Ovary (tissue), 10 donors: ENCODE measurements at places on chromosomes 5 and 9. TPM values are rescaled to one million over a fixed set of nuclear protein-coding genes. Genes with fewer than 3 reads are reported as not detected.

DNA sequence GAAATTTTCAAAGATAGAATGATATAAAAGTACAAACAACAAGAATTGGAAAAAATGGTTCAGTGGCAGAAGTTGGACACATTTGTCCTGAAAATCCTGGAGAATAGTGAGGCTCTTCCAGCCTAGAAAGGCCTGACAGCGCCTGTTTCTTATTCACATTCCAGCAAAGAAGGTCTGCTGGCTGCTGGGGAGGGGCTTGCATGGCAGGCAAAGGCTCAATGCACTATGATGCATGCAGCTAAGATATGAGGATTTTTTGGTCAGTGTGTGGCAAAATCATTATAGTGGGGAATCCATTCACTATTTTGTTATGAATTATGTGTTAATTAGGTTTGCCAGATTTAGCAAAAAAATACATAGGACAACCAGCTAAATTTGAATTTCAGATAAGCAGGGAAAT is 243.9 kb upstream of the SLC30A5 start:
- H3K27me3 ChIP-seq: no peaks in the 10 kb centered on the region
- no peak overlapping the region for H3K4me3 ChIP-seq
- DNase-seq: no peak
- H3K27ac ChIP-seq: no peak overlapping the region

Gene OGN
- total RNA-seq: 47.8 TPM

DNA sequence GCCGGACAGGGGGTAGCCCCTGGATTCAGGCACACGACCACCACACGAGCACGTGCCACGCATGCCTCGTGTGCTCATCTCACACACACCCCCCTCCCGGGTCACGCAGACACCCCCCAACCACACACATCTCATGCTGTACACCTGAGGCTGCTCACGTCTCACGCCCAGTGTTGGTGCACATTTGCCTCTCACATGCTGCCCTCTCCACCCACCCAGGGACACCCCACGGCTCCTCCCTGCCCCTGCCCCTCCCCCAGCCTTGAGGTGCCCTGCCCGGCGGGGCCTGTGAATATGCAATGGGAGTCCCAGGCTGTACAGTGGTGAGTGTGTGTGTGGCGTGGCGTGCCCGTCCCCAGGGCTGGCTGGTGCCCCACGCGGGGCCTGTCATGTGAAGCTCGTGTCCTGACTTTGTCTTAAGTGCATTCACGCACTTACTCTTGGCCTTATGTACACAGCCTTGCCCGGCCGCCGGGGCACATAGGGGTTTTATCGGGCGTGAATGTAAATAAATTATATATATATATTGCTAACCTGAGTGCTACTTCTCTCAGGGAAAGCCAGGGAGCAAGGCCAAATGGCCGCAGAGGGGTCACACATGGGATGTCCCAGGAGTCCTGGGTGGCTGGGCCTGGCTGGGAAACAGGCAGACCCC is 18.7 kb downstream of the HK3 start:
- H3K27ac ChIP-seq: no peak overlapping the region
- no peaks in the 10 kb centered on the region for H3K4me1 ChIP-seq
- no peak overlapping the region for H3K4me3 ChIP-seq
- DNase-seq: no peak
- no peaks in the 10 kb centered on the region for H3K27me3 ChIP-seq

GRCh38 chr5:176612008-176612407 is 2.1 kb upstream of the GPRIN1 start:
- H3K36me3 ChIP-seq: no peaks in the 10 kb centered on the region
- H3K27ac ChIP-seq: no peak overlapping the region
- DNase-seq: no peak

- no peak overlapping the region for H3K27ac ChIP-seq
- no peaks in the 10 kb centered on the region for H3K36me3 ChIP-seq
- H3K4me1 ChIP-seq: peaks cover 23% of the 10 kb centered on the region
Measured at GRCh38 chr5:16866795-16867576, 69.1 kb downstream of the MYO10 start.

GRCh38 chr5:67095346-67096171 is 101.0 kb downstream of the CD180 start:
- peak overlapping the region; percentile 21 for H3K27ac ChIP-seq
- H3K36me3 ChIP-seq: no peaks in the 10 kb centered on the region
- H3K27me3 ChIP-seq: no peaks in the 10 kb centered on the region
- H3K4me3 ChIP-seq: peak overlapping the region; percentile 12
- peak; percentile 41 for DNase-seq
- H3K4me1 ChIP-seq: peaks cover 8% of the 10 kb centered on the region

- no peaks in the 10 kb centered on the region for H3K36me3 ChIP-seq
- no peak overlapping the region for H3K27ac ChIP-seq
- H3K4me1 ChIP-seq: no peaks in the 10 kb centered on the region
- no peak for DNase-seq
- H3K27me3 ChIP-seq: no peaks in the 10 kb centered on the region
Measured at GRCh38 chr5:179967489-179967888, 59.8 kb upstream of the TBC1D9B start.

GRCh38 chr5:170273968-170274710 is 23.4 kb downstream of the LCP2 start:
- H3K4me1 ChIP-seq: peaks cover 4% of the 10 kb centered on the region
- no peak overlapping the region for H3K4me3 ChIP-seq
- no peak overlapping the region for H3K27ac ChIP-seq
- DNase-seq: no peak
- H3K36me3 ChIP-seq: no peaks in the 10 kb centered on the region
